HS-5 (cell line): ENCODE measurements at places on chromosomes 6 and 20.

DNA sequence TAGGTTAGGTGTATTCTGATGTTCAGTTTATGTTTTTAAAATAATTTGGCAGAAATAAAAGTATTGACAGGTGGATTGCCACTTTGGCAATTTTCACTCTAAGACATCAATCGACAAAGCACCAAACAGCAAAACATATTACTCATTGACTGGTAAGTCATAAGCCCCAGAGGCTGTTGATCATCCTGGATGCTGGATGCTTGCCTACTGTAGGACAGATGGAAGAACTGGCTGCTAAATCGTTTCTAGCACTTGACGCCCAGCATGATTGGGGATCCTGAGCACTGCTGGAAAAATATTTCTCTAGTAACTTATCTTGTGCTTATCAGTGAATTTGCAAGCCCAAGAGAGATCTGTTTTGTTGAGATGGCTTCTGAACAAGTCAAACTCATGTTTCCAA lies 1001.9 kb upstream of the FLRT3 start:
- no peak for DNase-seq

DNA sequence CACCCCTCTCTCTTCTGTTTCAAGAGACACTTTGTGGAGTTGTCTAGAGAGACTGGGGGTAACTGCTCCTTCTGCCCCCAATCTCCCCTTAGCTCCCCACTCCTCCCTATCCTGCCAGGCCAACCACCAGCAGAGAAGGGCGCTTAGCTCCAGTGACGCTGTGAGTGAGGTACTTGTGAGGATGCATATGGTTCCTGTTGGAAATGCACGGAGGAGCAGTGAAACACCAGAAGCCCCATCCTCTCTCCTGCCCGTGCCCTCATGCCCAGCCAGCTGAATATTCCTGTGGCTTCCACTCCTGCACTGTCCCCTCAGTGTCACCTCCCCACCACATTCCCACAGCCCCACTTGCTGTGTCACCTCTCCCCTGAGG lies 11.9 kb downstream of the NT5E start:
- DNase-seq = no peak

GRCh38 chr6:30676660-30677285 lies 4.0 kb upstream of the DHX16 start:
- DNase-seq = no peak

DNA sequence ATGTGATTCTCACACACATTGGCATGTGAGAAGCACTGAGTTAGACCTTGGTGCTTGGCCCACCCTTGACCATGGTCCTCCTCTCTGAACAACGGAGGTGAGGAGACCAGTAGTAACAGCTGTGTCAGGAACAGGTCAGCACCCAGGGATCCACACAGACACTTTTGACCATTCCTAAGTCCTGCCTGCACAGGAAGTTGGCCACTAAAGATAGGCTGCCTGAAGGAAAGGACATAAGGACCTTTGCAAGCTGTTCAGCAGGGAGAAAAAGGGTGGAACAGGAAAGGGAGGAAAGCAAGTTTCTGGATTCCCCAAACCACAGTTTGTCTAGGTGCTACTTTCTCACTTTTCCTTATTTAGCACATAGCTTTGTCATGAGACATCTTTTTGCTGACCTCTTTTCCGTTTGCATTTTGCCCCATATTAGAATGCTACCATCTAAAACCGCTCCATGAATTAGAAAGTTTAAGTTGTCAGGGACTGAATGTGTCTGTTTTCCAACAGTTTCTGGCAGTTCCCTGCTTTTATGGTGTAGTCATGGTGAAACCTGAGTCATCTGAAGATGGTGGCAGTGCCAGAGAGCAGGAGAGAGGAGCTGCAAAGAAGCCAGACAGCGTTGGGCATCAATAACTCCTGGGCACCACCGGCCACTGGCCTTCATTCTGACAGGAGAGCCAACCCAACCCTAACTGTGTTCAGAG lies 1.1 kb upstream of the CD109 start:
- DNase-seq = no peak

DNA sequence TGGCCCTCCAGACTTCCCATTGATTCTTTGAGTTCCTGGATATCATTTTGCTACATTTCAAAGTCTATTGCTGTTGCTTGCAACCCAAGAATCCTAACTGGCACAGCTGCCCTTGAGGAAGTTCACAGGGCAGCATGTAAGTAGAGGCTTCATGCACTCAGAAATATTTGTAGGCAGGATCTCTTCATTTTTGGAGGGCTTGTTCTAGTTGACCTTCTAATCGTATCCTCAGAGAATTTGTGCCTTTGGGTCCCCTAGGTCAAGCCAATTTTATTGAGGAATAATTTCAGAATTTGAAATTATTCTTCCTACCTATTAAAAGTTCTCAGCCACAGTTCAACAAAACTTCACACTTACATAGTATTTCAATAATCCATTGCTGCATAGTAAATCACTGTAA lies 5.6 kb upstream of the NCOA3 start:
- DNase-seq = no peak

GRCh38 chr6:131877999-131878789 lies 70.4 kb downstream of the ENPP1 start:
- DNase-seq = no peak

DNA sequence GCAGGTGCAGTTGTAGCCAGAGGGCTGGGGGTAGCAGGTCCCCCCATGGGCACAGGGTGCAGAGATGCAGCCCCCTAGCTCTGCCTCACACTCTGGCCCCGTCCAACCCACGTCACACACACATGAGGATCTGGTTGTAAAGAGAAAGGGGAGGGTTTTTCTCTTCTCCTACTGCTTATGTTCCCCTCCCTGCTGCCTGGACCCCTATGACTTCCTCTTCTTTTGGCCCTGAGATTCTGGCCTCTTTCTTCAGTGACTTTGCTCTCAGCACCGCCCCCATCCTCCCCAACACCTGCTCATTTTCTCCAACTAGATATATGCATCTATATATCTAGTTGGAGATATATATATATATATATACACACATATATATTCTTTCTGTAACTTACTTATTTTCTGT lies 9.7 kb downstream of the NOTCH4 start:
- DNase-seq = no peak

GRCh38 chr20:15200147-15200565 lies 862.7 kb upstream of the FLRT3 start:
- DNase-seq = peak; percentile 43

DNA sequence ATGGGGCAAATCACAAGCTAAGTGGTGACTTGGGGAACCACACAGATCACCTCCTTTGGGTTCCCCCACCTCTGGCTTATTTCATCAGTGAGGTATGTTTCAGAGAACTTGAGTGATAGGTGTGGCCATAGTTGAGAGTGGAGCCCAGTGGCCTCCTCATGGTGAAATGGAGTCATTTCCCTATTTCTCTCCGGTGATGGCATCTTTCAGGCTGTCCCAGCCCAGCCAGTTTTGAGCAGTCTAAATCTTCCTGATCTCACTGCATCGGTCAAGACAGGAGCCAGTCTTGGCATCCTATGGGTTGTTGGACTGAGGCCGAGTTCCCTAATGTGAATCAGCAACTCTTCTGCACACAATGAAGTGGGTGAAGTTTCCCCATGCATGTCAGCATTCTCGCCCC lies 132.4 kb downstream of the EYA2 start:
- DNase-seq = no peak

DNA sequence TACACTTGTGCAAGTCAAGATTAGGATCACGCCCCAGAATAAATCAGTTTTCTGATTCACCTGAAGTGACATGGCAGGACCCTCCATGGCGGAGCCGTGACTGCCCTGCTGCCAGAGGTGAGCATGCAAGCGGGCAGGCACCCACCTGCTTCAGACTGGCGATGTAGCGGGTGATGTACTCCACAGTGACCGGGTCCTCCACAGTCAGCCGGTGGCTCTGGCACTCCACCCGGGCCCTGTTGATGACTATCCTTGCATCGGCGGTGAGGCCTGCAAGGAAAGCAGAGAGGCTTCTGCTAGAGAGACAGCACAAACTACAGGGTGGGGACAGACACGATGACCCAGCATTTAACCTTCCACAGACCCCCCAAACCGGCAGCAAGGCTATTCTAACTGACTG lies 3.6 kb downstream of the PSMA7 start:
- no peak for DNase-seq

DNA sequence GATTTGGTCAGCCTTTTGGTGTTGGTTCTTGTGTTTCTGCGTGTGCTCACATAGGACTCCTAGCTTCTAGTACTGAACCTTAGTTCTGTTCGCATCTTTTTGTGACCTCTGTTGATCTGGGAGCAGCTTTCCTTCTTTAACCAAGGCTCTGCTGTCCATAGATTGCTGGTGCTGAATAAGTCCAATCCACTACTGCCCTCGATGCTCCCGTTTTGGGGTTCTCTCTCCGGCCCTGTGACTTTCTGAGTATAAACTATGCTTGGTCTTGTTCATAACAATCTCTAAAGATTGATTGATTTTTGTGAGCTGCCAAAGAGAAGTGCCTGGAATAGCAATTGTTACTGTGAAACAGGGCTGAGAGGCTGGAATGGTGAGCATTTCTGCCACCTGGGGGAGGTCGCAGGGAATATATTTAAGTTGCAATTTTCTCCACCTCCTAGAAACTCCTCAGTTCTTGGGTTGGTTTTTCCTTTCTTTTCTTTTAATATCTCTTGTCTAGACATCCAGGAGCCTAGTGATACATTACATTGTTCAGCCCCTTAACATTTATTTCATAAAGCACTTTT lies 422.9 kb upstream of the CHD6 start:
- DNase-seq = no peak

DNA sequence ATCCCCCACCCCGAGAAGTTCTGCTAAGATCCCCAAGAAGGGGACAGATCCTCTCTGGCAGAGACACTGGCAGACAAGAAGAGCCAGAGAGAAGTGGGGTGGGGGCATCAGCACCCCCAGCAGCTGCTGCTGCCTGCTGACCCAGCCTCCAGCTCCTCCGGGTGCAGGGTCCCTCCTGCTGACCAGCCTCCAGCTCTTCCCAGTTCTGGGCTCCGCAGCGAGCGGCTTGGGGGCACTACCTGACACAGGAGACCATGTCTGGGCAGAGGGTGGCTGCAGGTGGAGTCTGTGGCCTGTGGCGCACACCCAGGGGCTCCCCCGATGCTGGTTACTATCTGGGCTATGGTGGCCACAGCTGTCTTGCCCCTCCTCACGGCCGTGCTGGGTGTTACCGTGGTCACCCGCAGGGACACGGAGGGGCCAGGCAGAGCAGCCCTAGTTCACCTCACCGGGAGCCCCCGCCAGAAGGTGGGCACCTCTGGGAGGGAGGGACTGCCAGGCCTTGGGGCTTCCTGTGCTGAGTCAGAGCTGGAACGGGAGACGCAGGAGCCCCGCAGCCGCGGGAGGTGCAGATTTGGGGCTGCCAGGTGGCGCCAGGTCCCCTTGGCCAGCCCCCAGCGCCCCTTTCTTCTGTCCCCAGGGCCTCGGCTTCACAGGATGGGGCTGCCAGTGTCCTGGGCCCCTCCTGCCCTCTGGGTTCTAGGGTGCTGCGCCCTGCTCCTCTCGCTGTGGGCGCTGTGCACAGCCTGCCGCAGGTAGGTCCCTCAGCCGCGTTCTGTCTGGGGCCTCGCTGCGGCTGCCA lies 630 bp downstream of the LIME1 start:
- DNase-seq = no peak

GRCh38 chr20:38158701-38159351 lies 6.2 kb downstream of the TGM2 start:
- DNase-seq = no peak

- DNase-seq = no peak
Measured at GRCh38 chr6:89887452-89888137, 6.7 kb upstream of the GJA10 start.

- no peak for DNase-seq
Measured at GRCh38 chr6:112927641-112928320, 580.7 kb downstream of the RFPL4B start.

DNA sequence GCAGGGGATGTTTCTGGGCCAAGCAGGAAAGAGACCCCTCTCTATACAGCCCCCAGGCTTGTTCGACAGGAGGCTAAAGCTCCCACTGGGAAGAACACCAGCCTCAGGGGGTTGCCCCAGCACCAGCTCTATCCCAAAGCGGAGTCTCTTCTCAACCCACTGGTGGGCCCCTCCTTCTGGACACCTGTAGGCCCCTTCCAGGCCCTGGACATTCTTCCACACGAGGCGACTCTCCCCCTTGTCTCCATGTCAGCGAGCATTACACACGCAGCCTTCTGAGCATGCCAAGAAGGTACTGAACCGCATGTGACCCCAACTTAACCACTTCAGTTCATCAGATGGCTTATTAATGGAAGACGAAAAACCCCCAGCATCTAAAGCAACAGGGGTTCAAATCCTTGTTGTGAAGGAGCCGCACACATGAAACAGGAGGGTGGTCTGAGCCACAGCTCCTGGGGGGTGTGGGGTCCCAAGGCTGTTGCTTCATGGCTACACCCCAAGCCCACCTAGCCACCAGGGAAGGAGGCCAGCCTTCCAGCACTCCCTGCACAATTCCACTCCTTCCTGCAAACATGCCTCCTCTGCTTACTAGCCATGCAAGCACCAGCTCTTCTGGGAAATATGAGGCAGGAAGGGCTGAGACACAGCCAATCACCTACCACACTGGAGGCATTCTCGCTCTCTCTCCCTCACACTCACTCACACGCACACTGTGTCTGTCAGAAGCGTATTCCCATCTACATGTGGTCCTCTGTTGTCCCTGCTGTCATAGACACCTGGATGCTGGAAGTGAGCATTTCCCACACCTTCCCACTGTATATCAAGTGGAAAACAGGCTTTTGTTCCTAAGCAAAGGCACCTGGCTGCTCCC lies 104.5 kb downstream of the NOL4L start:
- DNase-seq = no peak

DNA sequence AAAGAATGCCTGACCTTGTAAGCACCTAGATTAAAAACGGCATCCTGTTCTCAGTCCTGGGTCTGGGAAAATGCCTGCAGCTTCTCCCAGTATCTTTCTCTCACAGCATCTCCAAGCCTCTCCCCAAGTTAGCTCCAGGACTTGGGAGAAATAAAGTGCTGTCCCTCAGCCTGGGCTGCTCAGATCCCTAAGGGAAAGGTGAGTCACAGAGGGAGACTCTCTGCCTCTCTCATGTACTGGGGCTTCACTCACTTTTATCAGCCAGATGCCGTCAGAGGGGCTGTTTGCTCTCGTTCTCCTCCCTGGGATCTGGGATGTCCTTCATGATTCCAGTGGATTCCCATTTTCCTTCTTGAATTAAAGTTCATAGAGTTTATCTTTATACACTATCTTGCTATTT lies 293.6 kb downstream of the COL12A1 start:
- no peak for DNase-seq
